ENCODE measurements at places on chromosomes 6 and 20.

GRCh38 chr20:16111172-16111832 lies 461.9 kb downstream of the KIF16B start:
- DNase-seq: no peak

DNA sequence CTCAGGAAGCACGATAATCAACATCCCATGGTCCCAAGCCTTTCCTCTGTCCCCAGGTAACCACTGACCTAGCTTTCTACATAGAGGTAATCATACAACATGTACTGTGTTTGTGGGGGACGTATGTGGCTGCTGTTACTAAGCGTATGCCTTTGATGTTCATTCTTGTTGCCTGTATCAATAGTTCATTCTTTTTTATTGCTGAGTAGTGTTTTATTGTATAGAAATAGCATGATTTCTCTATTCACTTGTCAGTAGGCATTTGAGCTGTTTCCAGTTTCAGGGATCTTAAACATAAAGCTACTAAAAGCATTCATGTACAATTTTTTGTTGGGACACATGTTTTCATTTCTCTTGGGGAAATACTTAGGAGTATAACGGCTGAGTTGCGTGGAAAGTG lies 185.4 kb downstream of the PACRG start:
- DNase-seq: no peak

DNA sequence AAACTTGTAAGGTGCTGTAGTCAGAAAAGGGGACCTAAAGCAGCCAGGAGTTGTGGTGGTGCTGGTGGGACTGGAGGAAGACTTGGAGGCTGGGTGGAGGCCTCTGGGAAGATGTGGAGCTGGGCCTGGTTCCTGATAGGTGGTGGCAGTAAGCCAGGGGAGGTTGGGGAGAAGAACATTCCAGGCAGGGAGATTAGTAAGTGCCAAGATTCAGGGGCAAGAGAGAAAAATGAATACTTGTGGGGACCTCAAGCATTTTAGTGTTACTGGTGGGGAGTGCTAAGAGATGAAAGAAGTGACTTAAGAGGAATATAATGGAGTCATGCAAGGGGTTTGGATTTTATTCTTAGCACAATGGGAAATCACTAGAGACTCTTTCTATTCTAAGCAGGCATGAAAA lies 79.0 kb upstream of the B3GAT2 start:
- no peak for DNase-seq

DNA sequence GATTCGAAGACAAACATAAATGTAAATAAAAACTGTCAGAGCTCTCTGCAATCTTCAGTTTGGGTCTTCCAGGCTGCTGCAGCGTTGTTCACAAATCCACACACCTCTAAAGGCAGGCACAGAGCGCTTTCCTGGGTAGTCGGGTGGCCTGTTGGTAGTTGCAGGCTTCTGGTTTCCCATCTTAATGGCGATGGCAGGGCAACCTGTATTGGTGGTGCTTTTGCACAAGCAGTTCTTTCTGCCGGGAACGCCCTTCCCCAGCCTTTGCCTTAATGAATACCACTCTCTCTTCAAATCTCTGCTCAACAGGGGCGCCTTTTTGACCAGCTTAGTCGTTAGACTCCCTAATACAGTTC lies 723 bp upstream of the IFT52 start:
- DNase-seq: no peak

GRCh38 chr6:41775293-41775882 lies 4.3 kb downstream of the FRS3 start:
- DNase-seq: no peak

- DNase-seq: no peak
These were observed 21.7 kb upstream of the TBC1D20 start for GRCh38 chr20:483815-484644.

- peak; percentile 55 for DNase-seq
These were observed 49.9 kb upstream of the TAGAP start for GRCh38 chr6:159094444-159095252.

DNA sequence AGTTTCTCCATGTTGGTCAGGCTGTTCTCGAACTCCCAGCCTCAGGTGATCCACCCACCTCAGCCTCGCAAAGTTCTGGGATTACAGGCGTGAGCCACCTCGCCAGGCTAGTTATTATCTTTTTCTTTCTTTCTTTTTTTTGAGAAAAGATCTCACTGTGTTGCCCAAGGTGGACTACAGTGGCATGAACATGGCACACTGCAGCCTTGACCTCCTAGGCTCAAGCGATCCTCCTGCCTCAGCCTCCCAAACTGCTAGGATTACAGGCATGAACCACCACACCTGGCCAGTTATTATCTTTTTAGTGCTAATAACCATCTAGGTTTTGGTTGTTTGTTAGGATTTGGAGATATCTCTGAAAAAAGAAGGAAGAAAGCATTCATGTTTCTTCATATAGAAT lies 35.8 kb upstream of the ZNF217 start:
- DNase-seq: no peak

GRCh38 chr6:139823099-139823807 lies 448.8 kb upstream of the CITED2 start:
- no peak for DNase-seq

- peak; percentile 61 for DNase-seq
These were observed 32.8 kb upstream of the BCAS1 start for GRCh38 chr20:54103067-54103761.

- no peak for DNase-seq
These were observed 70.8 kb upstream of the SLC22A23 start for GRCh38 chr6:3527651-3527977.

DNA sequence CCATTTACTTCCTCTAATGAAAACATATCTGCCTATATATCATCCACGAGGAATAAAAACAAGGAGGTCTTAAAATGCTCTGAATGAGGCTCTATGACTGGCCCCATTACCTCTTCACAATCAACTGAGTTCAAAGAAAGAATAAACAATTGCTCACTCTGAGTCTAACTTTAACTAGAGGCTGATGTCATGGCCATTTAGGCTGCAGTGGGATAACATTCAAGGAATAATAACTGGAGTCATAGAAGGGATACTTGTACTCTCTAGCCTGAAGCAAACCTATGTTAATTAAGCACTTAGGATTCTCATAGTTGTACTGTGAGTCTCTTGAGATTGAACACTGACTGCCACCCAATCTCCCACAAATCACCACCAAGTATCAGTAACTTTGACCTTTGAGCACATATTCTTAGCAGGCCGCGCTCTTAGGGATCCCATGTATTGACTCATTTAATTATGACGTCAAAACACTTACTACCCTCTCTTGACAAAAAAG lies 70.2 kb downstream of the PERP start:
- DNase-seq: no peak

DNA sequence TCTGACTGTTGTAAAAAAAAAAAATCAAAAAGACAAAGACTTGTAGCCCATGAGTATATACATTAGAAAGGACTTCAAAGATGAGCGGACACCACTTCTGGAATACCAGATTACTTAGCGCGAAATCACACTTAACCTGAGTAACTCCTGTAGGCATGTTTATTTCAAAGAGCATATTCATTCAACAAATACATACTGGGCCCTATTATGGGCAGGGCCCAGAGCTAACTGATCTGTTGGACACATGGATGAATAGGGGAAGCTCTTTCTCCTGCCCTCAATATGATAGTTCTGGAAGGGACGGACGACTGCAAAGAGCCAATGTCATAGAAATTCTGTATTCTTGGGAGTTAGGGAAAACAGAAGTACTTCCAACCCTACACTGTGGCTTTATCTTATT lies 12.3 kb downstream of the MAN1A1 start:
- no peak for DNase-seq

DNA sequence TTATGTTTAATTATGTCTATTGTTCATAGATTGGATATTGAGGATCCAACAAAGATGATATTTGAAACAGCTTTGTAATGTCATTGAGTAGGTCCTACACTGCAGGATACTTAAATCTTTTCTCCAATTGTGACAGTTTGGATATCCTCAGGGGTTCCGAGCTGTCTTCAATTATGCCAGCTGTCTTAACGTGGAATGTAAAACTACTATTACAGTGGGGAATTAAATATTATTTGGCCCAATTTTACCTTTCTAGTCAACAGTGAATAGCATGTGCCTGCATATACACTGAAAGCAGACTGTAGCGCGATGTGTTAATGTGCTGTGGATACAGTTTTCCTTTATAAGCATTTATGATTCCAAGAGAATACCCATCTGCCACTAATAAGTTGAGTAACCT lies 156.9 kb downstream of the GRIK2 start:
- DNase-seq: no peak

DNA sequence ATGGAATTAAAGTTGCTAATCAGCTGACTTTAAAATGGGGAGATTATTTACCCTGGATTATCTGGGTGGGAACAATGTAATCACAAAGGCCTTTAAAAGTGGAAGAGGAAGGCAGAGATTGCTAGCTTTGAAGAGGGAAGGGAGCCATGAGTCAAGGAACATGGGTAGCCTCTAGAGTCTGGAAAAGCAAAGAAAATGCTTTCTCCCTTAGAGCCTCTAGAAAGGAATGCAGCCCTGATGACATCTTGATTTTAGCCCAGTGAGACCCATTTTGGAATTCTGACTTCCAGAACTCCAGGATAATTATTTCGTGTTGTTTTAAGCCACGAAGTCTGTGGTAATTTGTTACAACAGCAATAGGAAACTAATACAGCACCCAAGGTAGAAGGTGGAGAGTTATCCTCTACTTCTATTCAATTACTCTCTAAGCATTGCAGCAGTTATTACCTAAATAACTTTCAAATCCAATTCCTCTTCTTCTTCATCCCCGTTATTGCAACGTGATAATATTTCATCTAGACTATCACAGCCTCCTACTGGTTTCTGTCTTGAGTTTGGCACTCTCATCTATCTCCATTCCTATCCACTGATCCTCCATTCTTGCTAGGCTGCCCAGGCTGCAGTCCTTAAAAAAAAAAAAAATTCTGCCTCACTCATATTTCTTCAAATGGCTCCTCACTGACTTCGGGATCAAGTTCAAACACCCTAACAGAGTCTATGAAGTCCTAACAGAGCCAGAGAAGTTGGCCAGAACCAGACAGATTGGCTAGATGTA lies 224.3 kb downstream of the BTBD9 start:
- DNase-seq: no peak

- no peak for DNase-seq
These were observed 121.0 kb downstream of the BTBD9 start for GRCh38 chr6:38518511-38519304.

DNA sequence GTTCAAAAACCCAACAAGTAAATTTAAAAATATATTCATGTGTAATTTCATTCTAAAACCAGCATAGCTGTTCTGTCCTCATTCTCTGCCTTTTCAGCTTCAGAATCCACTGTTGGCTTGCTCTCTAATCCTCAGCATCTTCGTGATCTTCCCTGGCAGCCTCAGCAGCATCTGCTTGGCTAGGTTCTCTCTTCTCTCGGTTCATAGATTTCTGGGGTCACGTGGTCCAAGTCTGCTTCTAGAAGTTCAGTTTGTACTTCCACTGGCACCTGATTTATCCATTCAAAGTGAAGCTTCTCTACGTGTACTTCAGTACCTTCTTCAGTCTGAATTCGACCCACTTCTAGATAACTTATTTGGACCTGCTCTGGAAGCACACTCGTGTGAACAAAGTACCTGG lies 245.7 kb downstream of the EPM2A start:
- DNase-seq: no peak

GRCh38 chr20:4341804-4342485 lies 326.6 kb upstream of the RNF24 start:
- DNase-seq: no peak

DNA sequence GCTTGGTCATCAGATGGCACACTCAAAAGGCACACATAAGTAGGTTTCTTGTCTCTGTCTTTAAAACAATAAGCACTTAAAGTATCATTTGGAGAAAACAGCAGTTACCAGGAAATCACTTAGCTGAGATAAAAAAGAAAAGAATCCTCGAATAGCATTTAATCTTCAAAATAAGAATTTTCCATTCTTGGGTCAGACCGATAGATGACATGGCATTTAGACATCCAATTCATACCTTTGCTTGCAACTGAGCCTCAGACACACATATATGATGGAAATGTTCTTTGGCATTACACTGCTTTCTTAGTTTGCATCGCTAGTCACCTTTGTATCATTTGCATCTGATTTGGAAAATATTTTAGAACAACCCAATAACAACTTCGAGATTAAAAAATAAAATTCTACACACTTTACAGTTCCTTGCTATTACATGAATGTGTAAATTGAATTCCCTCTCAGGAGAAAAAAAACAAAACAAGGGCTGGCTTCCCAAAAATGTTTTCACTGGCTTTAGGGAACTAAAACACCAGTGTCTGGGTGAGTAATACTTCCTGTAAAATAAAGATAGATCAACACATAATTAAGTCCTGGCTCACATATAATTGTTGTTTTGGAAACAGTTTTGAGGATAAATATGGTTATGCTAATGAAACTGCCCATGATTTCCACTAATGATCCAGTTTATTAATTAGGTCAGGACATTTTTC lies 1.3 kb upstream of the RNF217 start:
- DNase-seq: no peak

DNA sequence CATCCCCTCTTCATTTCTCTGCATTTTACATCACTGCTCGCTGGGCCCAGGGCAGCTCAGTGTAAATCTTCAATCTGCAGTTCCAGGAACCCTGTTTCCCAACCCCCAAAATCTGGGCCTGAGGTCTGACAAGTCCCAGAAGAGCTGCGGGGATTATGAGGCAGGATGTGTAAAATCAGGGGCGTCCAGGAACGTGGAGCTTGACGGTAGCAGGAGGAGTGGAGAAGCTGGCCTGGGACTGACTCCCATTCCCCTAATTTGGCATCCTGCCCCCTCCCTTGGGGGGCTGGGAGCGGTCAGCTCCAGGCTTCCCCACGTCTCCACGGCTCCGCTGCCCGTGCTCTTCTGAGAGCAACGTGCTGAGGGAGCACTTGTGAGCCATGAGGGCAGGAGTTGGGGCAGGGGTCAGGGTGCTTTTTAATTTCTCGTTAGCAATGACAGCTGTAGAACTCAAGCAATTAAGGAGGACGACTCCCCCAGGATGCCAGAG lies 23.4 kb upstream of the VEGFA start:
- no peak for DNase-seq

GRCh38 chr20:46749147-46749546 lies 39.7 kb downstream of the SLC2A10 start:
- DNase-seq: no peak

- DNase-seq: no peak
These were observed 378.9 kb downstream of the PREX1 start for GRCh38 chr20:48448666-48449600.

GRCh38 chr20:62818592-62819493 lies 2.0 kb downstream of the COL9A3 start:
- DNase-seq: no peak

DNA sequence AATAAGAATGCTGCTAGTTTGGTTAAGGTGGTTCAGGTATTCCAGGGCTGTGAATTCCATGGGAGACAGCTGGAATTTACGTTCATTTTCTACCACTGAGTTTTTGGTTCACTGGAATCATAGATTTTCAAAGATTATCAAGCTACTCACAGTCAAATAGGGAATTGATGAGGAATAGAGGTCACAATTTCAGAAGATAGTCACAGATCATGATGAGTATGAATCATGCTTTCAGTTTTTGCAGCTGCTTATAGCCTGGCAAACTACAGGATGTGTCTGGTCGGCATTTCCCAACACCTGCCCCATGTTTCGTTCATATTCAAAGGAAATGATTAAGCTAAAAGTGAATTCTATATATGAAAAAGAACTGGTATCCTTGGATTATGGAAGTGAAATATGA lies 58.7 kb downstream of the BCKDHB start:
- DNase-seq: no peak

- DNase-seq: no peak
These were observed 37.4 kb downstream of the GCNT2 start for GRCh38 chr6:10558565-10558964.

- DNase-seq: no peak
These were observed 21.2 kb downstream of the TGM2 start for GRCh38 chr20:38143646-38144554.
